BJ (cell line): ENCODE measurements at places on chromosomes 11 and 22.

DNA sequence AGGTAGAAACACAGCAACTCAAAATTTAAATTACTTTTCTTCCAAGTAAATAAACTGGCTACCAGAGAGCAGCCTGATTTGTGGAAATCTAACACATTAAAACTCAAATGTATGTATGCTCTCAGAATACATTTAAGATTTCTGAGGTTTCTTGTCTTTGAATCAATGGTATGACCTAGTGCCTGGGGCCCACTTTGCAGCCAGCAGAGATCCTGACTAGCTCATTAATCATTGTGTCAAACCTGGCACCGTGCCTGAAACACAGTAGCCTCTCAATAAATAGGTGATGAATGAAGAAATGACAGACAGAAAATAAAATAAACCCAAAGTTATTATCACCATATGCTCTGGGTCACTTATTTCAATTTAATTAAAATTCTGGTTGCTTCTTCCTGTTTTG is 176.2 kb upstream of the FAT3 start:
- DNase-seq = no peak

DNA sequence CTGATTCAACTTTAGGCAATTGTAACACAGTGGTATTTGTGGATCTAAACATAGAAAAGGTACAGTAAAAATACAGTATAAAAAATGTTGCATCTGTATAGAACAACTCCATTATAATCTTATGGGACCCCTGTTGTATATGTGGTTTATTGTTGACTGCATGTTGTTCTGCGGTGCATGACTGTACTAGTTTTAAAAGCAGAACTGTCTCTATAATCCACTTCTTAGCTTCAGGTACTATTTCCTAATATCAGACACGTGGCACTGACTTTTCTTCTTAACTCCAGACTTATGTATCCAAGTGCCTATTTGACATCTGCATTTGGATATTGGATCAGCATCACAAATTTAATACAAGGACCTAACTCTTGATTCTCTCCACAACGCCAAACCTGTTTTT is 41.1 kb downstream of the PACS1 start:
- no peak for DNase-seq

DNA sequence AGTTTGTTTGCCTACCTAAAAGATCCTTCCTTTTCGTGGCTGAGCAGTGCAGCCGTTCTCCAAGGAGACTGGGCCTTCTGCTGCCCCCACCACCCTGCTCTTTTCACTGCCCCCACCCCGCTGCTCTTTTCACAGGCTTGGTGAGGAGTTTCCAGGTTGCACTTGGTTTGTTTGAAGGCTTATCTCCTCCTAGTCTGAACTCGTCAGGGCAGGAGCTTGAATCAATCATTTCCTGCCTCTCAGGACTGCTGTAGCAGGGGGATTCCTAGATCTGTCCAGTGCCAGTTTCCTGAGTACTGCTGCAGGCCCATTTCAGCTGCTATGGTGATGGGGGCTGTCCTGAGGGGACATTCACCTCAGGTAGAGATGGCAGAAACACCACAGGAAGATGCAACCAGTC is 10.0 kb downstream of the MED15 start:
- DNase-seq = no peak

DNA sequence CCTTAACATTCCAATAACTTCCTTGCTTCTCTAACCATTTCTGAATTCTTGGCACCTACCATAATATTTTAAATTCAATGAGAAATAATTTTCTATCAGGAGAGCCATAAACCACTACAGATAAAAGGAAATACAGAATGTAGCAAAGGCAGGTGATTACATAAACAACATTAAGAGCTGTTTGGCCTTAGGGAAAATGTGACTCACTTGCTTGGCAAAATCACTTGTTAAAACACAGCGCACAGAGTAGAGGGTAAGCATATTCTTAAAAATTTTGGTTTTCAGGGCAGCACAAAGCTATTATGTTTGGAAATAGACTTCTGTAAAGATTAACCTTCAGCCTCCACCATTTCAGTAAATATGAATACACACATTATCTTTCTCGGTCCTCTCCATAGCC is 26.4 kb downstream of the IZUMO1R start:
- DNase-seq = no peak

GRCh38 chr22:20569059-20570058 is 61.9 kb downstream of the MED15 start:
- DNase-seq = peak; percentile 97

GRCh38 chr22:28299309-28299708 is 380.3 kb upstream of the PITPNB start:
- no peak for DNase-seq

- no peak for DNase-seq
Observed at GRCh38 chr11:115739878-115740277, 235.7 kb upstream of the CADM1 start.

- DNase-seq = no peak
Observed at GRCh38 chr11:66230156-66230555, 38.3 kb upstream of the RAB1B start.

- no peak for DNase-seq
Observed at GRCh38 chr11:111778047-111778558, 11.9 kb upstream of the PPP2R1B start.

- DNase-seq = no peak
Observed at GRCh38 chr11:35675901-35676610, 13.5 kb downstream of the TRIM44 start.

DNA sequence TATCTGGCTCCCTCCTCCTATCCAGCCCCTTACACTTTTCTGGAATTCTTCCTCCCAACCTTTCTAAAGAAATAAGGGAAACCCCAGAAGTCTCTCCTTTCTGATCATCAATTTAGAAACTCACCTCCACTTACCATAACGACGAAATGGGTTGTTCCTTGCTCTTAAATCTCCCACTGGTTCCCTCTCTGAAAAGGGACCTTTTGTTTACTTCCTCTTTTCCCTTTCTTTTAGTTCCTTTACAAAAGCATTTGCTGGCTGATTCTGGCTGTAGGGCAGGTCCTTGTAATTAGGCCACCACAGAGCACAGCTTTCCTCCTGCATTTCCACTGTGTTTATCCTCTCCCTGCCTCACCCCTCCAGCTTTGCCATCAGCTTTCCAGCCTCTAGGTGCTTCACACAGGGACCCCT is 12.0 kb downstream of the JAML start:
- no peak for DNase-seq

- no peak for DNase-seq
Observed at GRCh38 chr11:35239471-35240075, 100.6 kb downstream of the CD44 start.

- peak; percentile 76 for DNase-seq
Observed at GRCh38 chr22:46105494-46106278, 44.6 kb upstream of the PPARA start.

- DNase-seq = no peak
Observed at GRCh38 chr11:59204746-59205145, 8.0 kb downstream of the MPEG1 start.

GRCh38 chr11:16406226-16406625 is 49.9 kb upstream of the SOX6 start:
- no peak for DNase-seq

GRCh38 chr11:46106530-46107407 is 14.5 kb downstream of the PHF21A start:
- DNase-seq = no peak

DNA sequence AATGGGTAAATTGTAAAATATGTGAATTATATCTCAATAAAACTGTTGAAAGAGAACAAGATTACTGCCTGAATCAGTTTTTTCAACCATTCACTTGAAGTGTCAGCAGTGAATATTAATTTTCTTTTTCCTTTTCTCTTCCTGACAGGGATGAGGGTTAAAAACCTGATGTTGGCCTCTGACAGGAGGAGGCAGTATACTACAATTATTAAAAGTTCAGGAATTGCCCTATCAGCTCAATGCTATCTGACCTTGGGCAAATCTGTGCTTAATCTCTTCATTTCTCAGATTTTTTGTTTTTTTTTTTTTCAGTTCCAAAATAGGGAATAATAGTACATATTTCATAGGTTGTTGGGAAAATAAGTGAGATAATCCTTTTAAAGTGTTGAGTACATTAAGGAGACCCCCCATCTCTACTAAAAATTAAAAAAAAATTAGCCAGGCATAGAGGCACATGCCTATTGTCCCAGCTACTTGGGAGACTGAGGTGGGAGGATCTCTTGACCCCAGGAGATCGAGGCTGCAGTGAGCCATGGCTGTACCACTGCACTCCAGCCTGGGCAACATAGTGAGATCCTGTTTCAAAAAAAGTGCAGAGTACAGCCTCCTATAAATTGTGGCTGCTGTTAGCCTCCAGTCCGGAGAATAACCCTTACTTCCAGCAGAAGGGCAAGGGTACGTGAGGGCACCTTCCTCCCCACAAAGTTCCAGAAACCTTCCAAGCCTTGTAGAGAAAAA is 48.8 kb downstream of the TRIM44 start:
- DNase-seq = no peak

DNA sequence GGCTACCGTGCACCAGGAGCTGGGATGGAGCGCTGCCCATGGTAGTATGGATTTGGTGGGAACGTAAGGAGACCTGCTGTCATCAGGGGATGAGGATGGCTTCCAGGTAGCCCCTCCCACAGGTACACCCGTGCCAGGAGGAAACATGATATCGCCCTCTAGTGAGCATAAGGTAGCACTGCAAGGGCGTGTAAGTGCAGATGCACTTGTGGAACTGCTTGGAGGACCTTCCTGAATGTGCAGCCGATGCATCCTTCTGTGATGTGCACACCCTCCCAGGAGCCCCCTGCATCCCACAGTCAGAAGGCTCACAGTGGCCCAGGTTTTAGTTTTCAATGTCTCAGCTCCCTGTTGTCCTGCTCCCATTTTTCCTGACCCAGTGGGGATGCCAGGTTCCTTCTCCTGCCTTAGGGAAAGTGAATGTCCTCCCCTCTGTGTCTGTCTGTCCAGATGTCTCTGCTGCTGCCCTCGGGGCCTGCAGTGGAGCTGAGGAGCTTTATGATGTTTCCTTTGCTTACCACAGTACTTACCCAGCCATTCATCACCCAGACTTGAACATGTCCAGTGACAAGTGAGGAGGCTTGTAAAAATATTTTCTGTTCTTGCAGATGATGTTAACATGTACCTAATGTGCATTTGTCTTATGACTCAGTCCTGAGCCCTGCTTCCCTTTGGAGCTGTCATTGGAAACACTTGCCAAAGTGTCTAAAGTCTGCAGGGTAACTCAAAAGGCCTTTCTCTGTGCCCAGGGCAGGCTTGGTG is 49.2 kb downstream of the DBX1 start:
- peak; percentile 98 for DNase-seq

GRCh38 chr11:68855205-68855981 is 13.7 kb upstream of the CPT1A start:
- DNase-seq = no peak

- DNase-seq = no peak
Observed at GRCh38 chr11:110092515-110093406, at the start of gene ZC3H12C. Gene ZC3H12C, plus strand, starts transcription at chr11:110093392. Its CDS starts 20 bp downstream, at chr11:110093412.

- DNase-seq = no peak
Observed at GRCh38 chr11:19519912-19520641, 192.6 kb upstream of the NAV2 start.

- DNase-seq = no peak
Observed at GRCh38 chr11:15843309-15843872, 513.0 kb downstream of the SOX6 start.

- no peak for DNase-seq
Observed at GRCh38 chr22:49116486-49117120, 711.1 kb downstream of the BRD1 start.

- DNase-seq = no peak
Observed at GRCh38 chr22:42084874-42085273, 5.4 kb downstream of the SMDT1 start.

DNA sequence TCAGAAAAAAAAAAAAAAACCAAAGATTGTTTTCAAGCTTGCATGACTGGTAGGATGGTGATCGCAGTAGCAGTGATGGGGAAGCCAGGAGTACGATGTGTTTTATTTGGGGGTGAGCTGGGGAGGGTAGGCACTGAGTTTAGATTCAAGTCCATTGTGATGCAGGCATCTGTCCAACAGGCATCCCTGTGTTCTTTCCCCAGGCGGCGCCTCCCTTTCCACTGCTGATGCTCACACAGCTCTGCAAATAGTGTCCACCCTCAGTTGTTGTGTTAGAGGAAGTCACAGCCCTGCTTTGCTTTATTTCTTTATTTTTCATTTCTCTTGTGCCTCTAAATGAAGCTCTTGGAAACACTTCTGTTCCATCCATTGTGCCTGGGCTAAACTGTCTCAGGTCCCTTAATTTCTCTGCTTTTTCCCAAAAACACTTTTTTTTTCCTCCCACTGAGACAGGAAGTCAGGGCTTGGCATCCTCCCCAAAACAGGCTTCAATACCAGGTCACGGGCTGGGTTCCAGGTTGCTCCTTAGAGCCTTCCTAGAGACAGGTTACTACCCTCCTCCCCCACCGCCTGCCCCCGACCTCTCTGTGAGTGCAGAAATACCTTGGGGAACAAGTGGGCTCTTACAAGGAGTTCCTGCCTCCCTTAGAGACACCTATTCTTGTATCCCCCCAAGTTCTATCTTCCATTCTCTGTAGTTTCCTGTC is 38.6 kb upstream of the HSPA8 start:
- no peak for DNase-seq

DNA sequence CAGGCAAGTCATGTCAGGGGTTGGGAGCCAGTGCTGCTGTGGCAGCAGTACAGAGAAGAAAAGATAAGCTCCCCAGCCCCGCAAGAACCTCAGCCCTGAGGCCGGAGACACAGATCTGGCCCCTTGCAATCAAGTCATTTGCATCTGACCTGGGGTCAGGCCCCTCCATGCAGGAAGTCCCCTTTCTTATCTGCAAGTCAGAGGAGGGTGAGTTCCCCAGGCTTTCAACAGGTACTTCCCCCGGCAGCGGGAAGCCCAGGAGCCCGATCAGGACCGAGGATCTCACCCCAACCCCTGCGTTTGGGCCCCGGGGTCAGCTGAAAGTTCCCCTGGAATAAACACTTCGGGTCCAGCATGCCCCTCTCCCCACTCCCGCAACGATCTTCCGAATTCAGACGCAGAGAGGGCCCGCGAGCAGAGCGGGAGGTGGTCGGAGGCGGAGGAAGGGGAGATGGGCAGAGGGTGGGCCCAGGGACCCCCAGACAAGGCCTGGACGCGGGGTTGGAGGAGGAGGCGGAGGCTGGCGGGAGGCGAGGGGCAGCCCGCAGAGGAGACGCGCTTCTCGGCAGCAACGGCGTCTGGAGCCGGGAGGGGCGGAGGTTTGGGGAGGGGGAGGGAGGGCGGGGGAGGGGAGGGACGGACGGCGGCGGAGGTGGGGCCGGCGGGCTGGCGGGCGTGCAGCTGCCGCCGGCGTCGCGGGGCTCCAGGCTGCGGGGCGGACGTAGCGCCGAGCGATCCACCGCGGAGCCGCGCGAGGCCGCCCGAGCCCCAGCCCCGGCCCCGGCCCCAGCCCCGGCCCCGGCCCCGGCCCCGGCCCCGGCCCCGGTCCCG is at the start of gene TSPAN18:
Gene TSPAN18 (plus strand): TSS at position 680 of the 831 bp plus-strand sequence. CDS start 179,455 bp downstream, outside the sequence.
- no peak for DNase-seq

GRCh38 chr11:80598905-80599304 is 1158.1 kb upstream of the TENM4 start:
- DNase-seq = no peak

- no peak for DNase-seq
Observed at GRCh38 chr11:8997451-8997850, 6.3 kb downstream of the NRIP3 start.

- no peak for DNase-seq
Observed at GRCh38 chr22:20578707-20579106, 71.3 kb downstream of the MED15 start.

- no peak for DNase-seq
Observed at GRCh38 chr11:133840479-133840941, 4.8 kb downstream of the SPATA19 start.
